ENCODE measurements at places on chromosomes 16 and 17.

- no peak for DNase-seq
Measured at GRCh38 chr17:7838090-7839075, 4.4 kb downstream of the KDM6B start.

DNA sequence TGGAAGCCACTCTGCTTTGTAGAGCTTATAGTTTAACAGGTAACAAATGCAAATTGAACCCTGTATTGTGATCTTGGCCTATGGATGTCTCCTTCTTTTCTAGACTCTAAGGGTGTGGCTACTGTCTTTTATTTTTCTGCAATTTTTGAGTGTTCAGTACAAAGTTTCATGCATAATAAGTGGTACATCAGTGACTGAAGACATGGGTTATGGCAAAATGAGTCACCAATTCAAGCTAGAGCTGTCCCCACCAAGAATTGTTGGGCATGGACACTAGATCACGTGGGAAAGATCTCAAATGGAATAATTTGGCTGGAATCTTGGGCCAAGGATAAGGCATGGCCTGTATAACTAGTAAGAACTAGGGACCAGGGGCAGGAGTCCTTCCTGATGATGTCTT is 228.4 kb upstream of the N4BP1 start:
- DNase-seq: no peak

- DNase-seq: no peak
Measured at GRCh38 chr16:86610779-86611524, 32.6 kb downstream of the FOXL1 start.

DNA sequence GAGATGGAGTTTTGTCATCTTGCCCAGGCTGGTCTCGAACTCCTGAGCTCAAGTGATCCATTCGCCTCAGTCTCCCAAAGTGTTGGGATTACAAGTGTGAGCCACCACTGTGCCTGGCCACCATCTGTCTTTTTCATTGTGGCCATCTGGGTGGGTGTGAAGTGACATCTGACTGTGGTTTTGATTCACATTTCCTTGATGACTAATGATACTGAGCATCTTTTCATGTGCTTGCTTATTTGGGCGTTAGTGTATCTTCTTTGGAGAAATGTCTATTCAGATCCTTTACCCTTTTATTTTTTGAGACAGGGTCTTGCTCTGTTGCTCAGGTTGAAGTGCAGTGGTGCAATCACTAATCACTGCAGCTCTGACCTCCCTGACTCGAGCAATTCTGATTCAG is 53.9 kb upstream of the ERN1 start:
- peak; percentile 7 for DNase-seq

DNA sequence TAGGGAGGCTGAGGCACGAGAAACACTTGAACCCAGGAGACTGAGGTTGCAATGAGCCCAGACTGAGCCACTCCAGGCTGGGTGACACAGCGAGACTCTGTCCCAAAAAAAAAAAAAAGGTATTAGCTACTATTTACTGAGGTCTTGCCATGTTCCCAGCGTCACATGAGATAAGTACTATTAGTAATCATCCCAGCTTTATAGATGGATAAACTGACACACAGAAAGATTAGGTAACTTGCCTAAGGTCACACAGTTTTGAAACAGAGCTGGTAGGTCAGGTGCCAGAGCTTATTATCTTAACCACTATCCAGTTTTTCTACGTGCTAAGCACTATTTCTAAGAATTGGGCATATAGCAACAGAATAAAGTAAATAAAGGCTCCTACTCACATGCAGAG is 51.6 kb downstream of the TEX14 start:
- DNase-seq: no peak

DNA sequence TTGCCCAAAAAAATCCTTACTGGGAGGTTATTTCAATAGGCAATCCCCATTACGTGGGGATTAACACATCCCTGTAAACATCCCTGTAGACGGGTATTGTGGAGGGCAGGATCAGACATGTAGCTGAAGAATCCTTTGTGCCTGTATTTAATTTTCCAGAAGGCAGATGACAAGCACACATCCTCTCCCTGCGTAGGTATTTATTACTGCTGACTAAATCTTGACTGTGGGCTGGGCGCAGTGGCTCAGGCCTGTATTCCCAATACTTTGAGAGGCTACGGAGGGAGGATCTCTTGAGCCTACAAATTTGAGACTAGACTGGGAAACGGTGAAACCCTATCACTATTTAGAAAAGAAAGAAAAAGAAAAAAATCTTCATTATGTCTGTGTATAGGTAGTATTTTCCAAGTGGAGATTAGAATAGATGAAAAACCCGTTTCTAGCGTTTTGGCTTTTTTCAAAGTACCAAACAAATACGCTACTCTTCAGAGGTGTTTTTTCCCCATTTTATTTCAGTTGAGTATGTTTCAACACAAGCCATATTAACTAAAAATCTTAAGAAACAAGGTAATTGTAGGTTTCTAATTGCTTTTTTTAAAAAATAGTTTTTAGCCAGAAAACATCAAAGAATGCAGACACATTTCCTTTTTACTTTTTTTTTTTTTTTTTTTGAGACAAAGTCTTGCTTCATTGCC is 1.5 kb upstream of the MARF1 start:
- no peak for DNase-seq

- DNase-seq: no peak
Measured at GRCh38 chr17:43020030-43020621, 2.1 kb downstream of the VAT1 start.

GRCh38 chr17:37309051-37309450 is 66.7 kb upstream of the C17orf78 start:
- DNase-seq: no peak

GRCh38 chr17:76077584-76078110 is 1.3 kb upstream of the ZACN start:
- DNase-seq: no peak

DNA sequence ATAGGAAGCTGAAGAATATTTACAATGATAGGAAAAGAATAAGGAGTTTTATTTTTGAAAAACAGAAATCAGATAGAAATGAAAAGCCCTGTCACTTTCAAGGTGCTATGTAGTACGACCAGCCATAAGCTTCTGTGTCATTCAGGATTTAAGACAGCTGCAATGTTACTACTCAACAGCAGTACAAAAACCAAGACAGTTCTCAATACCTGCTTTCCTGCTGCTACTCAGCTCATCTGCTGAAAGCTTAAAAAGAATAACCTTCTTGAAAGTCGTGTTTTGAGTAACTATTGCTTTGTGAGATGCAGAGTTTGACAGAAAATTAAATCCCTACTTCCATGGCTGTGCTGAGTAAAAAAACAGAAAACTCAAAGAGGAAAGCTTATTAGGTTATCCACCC is 8.7 kb downstream of the GRB2 start:
- no peak for DNase-seq

GRCh38 chr17:3917391-3917931 is 1.2 kb upstream of the P2RX1 start:
- no peak for DNase-seq

DNA sequence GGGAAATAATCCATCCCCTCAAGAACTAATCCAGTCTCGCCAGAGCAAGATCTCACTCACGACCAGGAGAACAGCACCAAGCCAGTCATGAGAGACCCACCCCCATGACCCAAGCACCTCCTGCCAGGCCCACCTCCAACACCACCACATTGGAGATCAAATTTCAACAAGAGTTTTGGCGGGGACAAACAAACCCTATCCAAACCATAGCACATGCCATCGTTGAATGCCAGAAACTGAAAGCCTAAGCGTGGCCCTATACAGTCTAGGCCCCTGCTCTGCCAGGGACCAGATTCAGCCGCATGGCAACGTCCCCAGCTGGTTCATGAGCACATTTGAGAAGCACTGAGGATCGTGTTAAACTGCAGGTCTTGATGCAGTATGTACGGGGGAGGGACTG is 57.3 kb downstream of the AXIN2 start:
- no peak for DNase-seq

Data from stimulated activated CD4-positive, alpha-beta T cell treated with anti-CD3 and anti-CD28 coated beads, Interleukin-4, amount 100 ng/mL, for 48 hours (primary cell).